ENCODE measurements at places on chromosomes 4 and X.

GRCh38 chr4:82866706-82867385, 24.1 kb downstream of the SEC31A start:
- no peak for DNase-seq

GRCh38 chr4:113732-114131, 10.6 kb upstream of the ZNF718 start:
- no peak for DNase-seq

DNA sequence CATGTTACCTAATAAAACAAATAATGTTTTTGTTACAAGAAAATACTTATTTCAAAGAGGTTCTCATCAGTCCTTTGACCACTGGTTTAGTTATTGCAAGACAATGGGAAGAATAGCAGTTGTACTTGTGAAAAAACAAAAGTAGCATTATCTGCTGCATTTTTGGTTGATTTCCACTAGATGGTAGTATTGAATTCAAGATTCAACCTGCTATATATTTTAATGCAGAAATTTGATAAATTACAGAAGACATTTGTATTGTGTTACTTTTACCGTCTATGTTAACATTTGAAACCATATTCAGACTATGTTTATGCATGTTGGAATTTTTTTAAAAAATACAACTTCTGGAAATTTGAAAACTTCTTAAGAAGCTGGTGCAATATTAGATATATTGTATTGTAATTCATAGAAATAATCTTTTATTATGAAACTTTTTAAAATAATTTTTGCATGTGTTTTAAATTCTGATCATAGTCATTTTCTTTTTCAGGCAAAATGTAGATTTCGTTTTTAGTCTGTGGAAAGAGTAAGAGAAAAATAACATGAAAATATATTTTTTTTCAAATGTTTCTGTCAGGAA, 56.4 kb downstream of the SPCS3 start:
- DNase-seq: no peak

- peak; percentile 21 for DNase-seq
These were observed 774 bp downstream of the ZCCHC4 start for GRCh38 chr4:25313201-25313895.

GRCh38 chr4:46994007-46994405, 625 bp upstream of the GABRA4 start:
- DNase-seq: no peak

- DNase-seq: no peak
These were observed 30.1 kb downstream of the NSG1 start for GRCh38 chr4:4416981-4417380.

- no peak for DNase-seq
These were observed 303.1 kb upstream of the GIMD1 start for GRCh38 chr4:106671716-106672115.

DNA sequence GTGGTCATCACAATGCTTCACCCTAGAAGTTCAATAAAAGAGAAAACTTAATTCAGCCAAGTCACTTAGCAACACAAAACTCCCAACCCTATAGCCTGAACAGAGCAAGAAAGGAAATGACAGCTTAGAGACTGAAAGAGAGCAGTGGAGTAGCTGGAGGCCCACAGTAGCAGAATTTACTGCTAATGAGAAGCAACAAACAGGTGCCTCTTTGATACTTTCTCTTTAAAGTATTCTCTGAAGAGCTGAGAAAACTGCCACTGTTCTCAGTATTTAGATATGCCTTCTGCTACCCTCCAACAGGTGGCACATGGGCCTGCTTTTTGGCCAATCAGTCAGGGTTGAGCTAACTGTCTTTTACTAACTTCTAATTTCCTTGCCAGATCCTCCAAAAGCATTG, 240.0 kb downstream of the GPC3 start:
- DNase-seq: peak; percentile 17

- no peak for DNase-seq
These were observed 76.4 kb upstream of the MYOZ2 start for GRCh38 chr4:119059221-119059620.

- no peak for DNase-seq
These were observed 125.4 kb downstream of the ATP8A1 start for GRCh38 chr4:42531341-42532030.

All from CD4-positive, alpha-beta T cell treated with Interleukin-10 for 1 hour (primary cell).